ENCODE measurements at places on chromosomes 7 and 10.

DNA sequence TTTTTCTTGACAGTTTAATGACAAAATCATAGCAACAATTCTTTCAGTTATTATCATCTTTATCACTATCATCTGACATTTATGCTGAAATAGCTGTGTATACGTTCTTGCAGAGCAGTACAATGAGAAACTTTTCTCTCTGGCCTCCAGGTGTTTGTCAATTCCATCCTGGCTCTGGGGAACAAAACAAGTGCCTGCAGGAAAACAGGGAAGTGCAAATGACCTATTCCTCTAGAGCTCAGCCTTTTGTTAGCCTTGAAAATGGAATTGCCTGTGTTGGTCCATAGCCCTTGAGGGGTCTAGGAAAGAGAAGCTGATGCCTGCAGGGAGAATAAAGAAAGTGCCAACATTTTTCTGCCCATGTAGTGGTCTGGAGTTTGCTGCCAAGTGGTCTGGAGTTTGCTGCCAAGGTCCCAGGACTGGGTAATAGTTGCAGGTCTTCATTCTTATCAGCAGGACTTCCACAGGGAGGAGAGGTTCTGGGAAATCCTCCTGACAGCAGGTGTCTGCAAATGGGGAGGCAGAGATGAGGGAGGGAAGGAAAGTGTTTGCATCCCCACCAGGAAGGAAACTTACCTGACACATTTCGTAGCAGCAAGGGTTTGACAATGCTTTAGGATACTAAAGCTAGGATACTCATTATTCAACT is 10.1 kb upstream of the CSTF2T start:
- no peak for DNase-seq

DNA sequence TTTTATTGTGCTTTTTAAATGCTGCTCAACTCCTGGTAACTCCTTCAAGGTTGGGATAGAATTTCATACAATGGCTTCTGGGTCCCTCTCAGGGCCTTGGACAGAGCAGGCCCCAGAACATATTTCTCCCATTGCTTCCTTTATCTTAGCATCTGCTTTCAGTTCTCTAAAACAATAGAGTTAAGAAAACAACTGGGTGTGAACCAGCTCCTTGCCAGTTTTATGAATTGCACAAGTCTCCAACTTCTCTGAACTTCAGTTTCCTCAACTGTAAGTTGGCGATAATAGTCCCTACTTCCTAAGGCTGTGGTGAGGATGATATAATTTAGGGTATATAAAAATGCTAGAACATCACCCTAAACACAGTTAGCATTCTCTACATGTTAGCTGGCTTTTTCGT is 77.0 kb upstream of the INHBA start:
- peak; percentile 69 for DNase-seq

GRCh38 chr7:11612737-11613136 is 219.3 kb downstream of the THSD7A start:
- no peak for DNase-seq

DNA sequence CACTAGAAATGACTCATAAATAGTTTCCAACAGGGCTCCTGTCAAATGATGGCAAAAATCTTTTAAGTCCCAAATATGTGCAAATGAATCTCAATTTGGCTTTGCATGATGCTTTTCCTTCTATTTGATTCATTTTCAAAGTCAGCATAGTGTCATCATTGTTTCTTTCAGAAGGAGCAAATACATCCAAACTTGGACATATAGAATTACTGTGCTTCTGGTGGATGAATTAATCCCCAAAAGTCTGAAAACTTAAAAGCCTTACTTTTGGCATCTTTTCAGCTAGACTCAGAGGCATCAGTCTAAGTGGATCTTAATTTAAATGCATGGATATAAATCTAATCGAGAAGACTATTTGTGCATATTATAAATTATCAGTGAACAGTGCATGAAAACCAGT is 578.1 kb upstream of the FZD8 start:
- DNase-seq: no peak

DNA sequence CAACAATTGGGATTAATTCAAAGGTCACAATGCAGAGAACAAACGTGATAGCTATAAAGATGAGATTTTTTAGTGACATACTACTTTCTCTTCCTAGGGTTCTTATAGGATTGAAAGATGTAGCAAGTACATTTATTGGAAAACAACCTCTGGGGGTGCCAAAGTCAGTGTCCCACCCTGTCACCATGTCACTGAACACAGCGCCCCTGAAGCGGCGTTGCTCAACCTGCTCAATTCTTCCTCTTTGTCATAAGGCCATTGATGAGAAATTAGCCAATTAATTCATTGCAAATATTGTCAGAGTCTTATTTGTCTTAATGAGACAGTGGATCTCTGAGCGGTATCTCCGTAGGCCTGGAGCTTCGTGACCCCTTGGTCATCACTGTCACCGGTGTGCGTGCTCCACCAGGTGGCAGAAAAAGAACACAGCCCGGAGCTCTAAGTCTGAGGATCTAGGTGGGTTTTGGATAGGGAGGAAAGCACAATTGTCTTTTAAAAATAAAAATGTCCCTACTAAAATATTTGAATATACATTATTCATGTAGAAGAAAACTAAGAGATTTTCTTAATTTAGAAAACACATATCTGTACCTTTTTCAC is 362.6 kb downstream of the PAXIP1 start:
- DNase-seq: no peak

- peak; percentile 23 for DNase-seq
These were observed 206.6 kb downstream of the TNS3 start for GRCh38 chr7:47375121-47375938.

GRCh38 chr7:149310113-149310836 is 48.3 kb downstream of the ZNF783 start:
- peak; percentile 86 for DNase-seq

DNA sequence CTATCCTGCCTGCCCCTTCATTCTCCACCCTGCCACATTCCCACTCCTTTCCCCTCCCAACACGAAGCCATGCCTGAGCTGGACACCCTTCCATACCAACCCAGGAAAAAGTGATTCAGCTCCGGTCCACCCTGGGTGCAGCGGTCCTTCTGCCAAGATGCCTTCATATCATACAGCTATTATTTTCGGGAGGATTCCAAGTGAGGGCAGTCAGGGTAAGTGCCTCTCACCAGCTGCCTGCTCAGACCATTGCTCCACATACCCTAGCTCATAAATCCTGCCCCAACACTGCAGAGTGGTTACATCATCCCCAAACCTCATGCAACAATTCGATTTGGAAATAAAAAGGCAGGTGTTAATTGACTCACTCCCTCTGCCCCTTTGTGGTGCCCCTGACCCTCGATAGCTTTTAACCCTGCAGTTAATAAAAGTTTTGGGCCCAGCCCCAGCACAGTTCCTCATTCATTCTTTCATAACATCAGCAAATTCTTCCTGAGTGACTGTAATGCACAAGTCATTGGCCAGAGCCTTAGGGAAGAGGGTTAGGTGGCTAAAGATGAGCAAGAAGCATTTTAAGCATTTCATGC is 42.6 kb downstream of the ZNF503 start:
- peak; percentile 59 for DNase-seq

GRCh38 chr10:75079436-75080083 is 31.9 kb upstream of the SAMD8 start:
- no peak for DNase-seq

GRCh38 chr10:97515271-97515978 is 16.7 kb downstream of the UBTD1 start:
- no peak for DNase-seq

DNA sequence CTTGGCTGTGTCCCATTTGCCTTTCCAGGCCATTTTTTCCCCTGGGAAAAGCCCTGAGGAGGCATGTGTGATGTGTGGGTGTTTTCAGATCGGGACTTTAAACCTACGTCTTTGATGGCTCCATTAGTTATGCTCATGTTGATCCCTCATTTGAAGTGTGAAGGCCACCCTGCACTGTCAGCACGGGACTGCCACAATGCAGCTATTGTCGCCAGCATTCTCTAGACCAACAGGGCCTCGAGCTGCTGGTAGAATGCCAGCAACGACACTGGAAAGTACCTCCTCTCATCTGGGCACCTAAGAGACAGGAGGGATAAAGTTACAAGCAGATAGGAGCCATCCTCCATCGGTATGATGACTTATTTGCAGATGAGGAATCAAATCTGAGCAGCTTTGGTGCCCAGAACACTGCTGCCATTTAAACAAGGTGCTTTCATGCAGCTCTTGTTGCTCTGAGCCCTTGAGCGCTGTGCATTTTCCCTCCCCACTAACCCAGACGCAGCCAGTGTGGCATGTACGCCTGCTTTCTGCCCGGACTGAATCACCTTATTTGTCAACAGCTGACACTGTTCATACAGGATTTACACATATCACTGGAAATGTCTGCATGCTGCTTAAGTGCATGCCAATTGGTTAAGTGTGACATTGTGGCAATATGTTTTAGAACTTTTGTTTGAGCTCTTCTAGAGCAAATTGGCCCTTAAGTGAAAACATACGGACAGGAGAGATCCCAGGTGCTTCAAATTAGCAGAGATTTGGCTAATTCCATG is 175.0 kb upstream of the PITRM1 start:
- DNase-seq: no peak

DNA sequence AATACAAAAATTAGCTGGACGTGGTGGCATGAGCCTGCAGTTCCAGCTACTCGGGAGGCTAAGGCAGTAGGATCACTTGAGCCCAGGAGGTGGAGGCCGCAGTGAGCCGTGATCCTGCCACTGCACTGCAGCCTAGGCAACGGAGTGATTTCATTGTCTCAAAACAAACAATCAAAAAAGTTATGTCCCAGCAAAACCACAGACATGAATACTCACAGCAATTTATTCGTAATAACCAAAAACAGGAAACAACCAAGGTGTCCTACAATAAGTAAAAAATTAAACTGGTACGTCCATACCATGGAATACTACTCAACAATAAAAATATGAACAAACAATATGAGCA is 11.6 kb upstream of the CYTH3 start:
- DNase-seq: peak; percentile 39

GRCh38 chr10:122263971-122264370 is 7.1 kb upstream of the BTBD16 start:
- DNase-seq: peak; percentile 88

GRCh38 chr10:34918776-34919315 is 103.8 kb upstream of the PARD3 start:
- no peak for DNase-seq

DNA sequence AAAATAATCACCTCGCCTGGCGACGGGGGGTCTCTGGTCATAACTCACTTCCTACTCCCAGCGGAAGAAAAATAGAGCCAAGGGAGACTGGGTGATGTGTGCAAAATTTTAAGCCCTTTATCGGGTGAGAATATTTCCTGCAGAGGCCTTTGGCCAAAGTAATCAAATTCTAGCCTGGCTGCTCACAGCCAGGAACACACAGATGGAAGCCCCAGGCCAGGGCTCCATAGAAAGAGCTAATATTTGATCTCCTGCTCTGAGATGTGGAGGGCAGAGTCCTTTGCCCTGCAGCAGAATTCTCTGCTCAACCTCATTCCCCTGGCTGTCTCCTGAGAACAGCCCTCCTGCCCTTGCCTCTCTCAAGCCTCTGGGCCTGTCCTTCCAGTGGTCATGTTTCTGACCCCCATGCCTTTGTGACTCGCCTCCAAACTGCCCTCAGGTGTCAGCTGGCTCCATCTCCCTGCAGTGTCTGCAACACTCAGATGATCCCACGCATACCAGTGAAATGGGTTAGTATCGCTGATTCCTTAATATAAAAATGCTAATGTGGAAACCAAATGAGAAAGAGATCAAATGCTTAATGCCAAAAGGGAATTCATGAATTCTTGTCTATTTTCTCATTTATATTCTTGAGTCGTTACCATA is 34.5 kb downstream of the FRMD4A start:
- DNase-seq: peak; percentile 4

Data from fibroblast of pulmonary artery (primary cell).